Stimulated activated CD4-positive, alpha-beta T cell treated with anti-CD3 and anti-CD28 coated beads, Interleukin-1b, Interleukin-23, amount 100 ng/mL, for 48 hours (primary cell): ENCODE measurements at places on chromosomes 3 and 15.

- no peak for DNase-seq
Measured at GRCh38 chr3:189133768-189134167, 38.0 kb upstream of the TPRG1 start.

DNA sequence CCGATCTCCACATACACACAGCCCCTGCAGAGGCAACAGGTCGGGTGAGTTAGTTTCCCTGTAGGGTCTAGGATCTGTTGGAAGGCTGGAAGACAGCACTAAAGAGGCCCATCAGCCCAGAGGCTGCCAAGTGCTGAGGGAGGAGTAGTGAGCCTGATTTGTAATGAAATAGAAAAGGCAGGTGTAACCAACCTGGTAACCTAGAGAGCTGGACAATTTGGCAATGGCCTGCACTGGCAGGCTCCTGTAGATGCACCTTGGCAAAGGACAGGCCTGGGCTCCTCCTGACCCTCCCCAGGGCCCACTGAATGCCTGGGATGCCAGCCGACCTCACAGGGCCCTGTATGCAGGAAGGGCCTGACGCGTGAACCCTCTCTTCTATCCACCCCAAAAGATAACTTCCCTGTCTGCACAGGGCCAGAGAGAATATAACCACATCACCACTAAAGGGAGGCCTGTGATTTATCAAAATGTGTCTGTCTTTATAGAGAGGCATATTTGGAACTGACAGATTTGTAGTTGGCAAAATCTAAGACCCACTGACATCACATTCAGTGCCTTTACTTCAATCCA, 225.1 kb upstream of the CHRNA7 start:
- DNase-seq: no peak

GRCh38 chr3:138888560-138888959, 53.8 kb upstream of the PIK3CB start:
- DNase-seq: no peak

DNA sequence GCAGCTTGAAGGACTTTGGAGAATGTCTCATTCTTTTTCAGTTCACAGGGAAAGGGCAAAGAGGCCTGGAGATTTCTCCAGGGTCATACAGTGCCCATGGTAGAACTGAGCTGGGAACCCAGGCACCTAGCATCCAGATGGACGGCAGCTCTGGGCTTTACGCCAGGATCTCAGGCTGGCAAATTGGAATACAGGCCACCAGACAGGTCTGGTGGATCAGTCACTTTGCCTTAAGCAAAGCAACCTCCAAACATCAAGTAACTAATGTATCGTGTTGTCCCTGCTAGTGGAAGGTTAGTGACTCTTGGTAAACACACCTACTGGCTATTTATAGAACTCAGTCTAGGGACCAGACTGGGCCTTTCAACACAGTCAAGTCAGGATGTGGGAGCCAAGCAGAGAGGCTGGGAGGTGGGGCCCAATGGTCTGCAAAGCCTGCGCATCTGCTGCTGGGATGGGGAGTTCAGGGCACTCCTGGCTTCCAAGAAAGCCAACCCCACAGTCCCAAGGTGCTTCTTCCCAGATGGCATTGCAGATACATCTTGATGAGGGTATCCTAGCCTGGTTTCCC, 30.2 kb downstream of the RPLP1 start:
- no peak for DNase-seq
